ENCODE measurements at places on chromosomes 11 and 22. TPM values are rescaled to one million over a fixed set of nuclear protein-coding genes. Genes with fewer than 3 reads are reported as not detected.

OR10G4 gene
- not detected for total RNA-seq

OR10D3 gene
- total RNA-seq, result not detected

DNA sequence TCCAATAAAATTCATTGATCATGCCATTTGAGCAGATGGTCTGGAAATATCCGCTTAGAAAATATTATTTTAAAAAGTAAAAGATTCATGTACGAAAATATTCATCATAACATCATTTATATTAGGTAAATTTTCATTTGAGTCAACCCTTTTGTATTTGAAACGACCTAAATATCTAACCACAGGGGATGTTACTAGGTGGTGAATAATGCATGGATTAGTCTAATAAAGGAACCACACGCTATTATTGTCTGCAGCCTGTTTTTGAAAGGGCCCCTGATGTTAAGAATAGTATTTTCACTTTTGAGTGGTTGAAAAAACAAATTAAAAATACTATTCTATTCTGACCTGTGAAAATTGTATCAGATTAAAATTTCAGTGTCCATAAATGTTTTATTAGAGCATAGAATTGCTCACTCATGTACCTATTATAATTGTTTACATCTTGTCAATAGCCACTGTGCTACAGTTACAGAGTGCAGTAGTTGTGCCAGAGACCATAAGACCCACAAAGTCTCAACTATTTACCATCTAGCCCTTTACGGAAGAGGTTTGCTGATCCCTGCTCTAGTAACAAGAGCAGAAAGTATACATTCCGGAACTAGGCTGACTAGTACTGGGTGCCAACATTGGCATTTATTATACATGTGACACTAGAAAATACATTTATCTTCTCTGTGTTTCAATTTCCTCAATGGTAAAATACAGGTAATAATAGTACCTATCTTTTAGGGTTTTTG lies 176.1 kb downstream of the LRRC4C start:
- no peak for DNase-seq

- no peak for DNase-seq
These were observed 157.8 kb downstream of the CCDC34 start for GRCh38 chr11:27205250-27205649.

GRCh38 chr11:15342163-15342562 lies 227.4 kb downstream of the INSC start:
- peak; percentile 22 for DNase-seq

DNA sequence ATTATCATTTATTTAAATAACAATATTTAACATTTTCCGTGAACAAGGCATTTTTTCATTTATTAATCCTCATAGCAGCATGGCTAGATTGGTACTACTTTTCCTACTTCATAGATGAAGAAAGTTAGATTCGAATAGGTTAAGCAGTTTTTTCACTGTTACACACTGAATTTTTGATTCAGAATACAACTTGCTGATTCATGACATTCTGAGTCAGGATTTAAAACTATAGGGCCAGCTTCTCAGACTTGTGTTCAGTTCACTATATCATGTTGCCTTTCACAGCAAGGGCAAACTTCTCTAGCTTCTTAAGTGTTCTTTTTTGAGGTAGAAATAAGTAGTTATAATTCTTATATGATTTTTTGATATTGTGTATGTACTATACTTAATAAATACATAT lies 31.5 kb downstream of the CYP2R1 start:
- DNase-seq, result no peak

DNA sequence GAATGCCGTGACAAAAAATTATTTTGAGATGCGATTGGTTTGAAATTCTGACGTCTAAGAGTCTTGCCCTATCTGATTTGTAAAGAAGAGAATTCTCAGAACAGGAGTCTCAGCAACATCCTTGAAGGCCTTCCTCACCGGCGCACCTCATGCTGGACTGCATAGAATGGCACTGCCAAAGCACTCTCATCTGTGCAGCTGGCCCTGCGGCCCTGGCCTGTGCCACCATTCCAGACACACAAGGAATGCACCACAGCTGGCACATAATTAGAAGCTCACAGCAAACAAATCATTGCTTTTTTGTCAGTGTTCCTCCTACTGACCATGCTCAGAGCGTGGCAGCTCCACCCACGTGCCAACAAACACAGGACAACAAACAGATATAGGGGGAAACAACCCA lies 166.0 kb downstream of the KIRREL3 start:
- no peak for DNase-seq

DNA sequence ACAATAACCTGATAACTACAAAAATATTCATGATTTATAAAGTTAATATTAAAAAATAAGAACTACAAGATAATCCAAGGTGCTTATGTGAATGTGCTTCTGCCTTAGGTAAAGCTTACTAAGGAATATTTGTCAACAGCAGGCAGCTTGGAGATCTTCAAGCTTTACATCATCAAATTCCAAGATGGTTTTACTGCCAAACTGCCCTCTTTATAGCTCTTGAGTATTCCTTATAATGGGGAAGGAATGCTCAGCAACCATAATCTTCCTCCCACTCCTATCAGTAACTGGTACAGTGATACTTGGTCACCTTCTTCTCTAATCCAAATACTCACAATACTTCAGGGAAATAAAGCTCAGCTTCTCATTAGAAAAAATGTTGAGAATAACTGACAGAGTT lies 30.1 kb downstream of the SBF2 start:
- peak; percentile 46 for DNase-seq

GRCh38 chr22:24284747-24285203 lies 14.1 kb downstream of the SPECC1L start:
- no peak for DNase-seq

GRCh38 chr11:123742724-123743120 lies 1.3 kb upstream of the ZNF202 start:
- DNase-seq, result no peak

GRCh38 chr22:24532075-24532474 lies 22.9 kb downstream of the GUCD1 start:
- no peak for DNase-seq

DNA sequence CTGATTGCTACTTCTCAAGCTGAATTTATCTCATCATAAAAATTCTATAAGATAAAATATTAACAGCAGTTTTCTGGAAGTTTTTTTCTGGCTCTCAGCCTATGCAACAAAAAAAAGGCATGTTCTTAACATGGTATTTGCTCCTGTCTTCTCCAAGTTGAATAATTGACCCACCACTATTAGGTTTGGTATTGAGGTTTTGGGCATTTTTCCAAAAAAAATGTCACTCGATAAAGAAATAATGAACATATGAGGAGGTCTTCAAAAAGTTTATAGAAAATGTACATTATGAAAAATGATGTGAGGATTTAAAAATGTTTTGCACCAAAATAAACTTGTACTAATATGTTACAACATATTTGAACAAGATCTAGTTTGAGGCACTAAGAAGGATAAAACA lies 808.6 kb upstream of the RAG2 start:
- no peak for DNase-seq

- no peak for DNase-seq
These were observed 24.0 kb upstream of the ME3 start for GRCh38 chr11:86696451-86696850.

GRCh38 chr11:133382131-133382812 lies 150.0 kb downstream of the OPCML start:
- no peak for DNase-seq
